ENCODE measurements at places on chromosomes 1 and 21.

DNA sequence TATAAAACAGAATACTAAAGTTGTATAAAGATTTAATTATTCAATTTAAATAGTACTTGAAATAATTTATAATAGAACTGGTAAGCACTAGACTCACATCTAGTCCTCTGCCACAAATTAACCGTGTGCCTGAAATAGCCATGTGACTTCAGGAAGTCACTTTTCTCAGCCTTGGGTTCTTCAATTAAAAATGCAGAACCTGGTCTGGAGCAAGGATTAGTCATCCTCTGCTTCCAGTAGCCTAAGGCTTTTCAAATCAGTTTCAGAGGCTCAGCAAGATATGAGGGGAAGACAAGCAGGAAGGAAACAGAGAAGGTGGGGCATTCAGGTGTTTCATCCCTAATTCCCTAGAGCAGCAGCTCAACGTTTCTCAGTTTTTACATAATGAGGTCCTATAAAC is 23.0 kb downstream of the DPH5 start:
- no peak for DNase-seq

GRCh38 chr1:247182994-247183393 is 11.2 kb upstream of the ZNF124 start:
- no peak for DNase-seq

DNA sequence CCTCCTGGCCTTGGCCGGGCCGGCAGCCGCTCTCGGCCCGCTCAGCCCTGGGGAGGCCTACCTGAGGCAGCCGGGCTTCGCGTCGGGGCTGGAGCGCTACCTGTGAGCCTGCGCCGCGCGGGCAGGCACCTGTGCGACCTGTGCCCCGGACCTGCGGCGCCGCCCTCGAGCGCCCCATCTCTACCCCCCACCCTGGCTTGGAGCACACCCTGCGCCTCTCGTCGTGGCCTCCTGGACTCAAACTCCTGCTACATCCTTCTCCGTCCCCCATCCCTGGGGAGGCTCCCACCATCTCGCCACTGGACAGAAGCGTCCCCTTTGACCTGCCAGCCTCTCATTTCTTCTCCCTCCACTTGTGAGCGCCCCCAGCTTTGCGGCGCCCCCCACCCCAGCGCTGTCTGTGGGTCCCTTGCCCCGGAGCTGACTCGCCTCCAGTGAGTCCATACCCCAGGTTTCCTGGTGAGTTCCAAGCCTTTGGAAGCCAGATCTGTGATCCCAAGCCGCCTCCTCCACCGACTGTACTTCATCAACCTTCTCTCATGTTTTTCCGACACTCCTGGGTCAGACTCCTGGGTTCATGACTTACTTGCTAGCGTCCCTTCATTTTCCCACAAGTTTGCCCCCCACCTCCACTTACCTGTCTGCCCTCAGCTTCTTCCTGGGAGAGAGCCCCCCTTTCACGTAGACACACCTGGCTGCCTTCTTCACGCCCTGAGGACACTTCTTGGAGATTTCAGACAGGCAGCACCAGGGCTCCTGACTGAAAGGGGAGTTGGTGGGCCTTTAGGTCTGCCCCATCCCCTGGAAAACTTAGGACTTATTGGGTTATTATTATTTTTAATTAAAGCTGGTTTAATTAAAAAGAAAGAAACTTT is 1.3 kb downstream of the FOXE3 start:
- DNase-seq: no peak

DNA sequence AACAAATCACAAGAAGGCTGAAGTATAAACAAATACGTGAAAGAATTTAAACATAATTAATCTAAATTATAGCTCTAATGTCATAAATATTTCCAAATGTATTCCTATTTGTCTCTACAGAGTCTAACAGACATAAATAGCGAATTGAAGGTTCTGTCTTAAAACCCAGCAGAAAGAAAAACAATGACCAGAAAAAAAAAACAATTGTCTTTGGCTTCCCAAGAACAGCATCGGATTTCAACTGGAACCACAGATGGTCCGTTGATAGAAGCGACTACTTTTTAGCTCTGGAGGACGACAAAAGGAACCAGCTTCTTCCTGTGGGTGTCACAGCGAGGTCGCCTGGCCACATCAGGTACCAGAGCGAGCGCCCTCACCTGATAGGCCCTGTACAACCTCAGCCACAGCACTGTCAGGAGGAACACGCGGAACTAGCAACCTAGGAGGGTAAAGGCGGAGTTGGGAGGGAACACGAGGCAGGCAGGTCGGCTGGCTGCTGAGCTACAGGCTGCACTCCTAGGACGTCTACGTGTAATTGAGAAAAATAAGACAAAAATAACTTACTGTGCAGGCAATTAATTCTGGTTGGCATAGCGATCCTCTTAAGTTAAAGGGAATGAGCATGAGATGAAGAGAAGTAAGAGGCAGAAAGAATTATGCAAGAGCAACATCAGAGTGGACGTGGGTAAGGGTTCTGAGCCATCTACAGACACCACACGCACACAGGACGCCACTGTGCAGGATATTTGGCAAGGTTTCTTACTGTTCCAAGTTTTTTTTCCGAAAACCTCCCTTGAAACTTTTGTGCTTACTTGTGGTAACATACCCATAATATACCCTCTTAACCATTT is 16.7 kb upstream of the PRDM15 start:
- peak; percentile 53 for DNase-seq

DNA sequence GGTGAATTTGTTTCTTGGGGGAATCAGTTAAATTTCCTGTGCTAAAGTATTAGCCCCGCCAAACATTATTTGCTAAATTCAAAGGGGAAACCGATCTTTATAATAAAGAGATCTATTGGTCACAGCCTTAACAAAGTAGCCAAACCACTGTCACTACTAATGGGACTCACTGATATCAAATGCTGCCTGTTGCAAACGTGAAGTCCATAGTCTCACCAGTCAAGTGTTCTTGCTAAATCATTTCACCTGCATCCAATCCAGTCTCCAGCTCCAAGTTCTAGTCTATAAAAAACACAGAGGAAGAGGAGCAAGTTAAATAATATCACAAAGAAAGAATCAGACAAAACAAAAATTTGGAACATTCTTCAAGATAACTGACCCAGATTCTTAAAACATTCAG is 30.1 kb downstream of the SH3BGR start:
- no peak for DNase-seq

GRCh38 chr1:159091180-159091560 is 14.6 kb upstream of the AIM2 start:
- no peak for DNase-seq

GRCh38 chr1:44036409-44037139 is 5.3 kb upstream of the SLC6A9 start:
- peak; percentile 64 for DNase-seq

- DNase-seq: no peak
These were observed 144.8 kb downstream of the ST6GALNAC5 start for GRCh38 chr1:77012066-77012465.

DNA sequence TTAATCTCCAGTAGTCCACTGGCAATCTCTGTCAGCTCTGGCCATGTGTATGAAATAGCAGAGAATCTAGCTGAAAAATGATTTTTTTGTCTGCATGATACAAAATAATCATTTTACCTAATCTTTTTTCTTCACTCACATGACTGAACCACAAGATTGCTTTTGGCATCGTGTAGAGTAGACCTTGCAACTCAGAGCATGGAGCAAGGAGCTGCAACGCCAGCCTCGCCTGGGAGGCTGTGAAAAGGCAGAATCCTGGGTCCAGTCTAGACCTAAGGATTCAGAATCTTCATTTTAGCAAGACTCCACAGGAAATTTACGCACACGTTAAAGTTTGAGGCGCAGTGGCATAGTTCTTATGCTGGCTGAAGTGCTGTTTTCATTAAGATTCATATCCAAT is 40.2 kb downstream of the TOMM20 start:
- DNase-seq: no peak

GRCh38 chr21:14573244-14573643 is 27.1 kb upstream of the SAMSN1 start:
- DNase-seq: no peak

- DNase-seq: no peak
These were observed 10.7 kb upstream of the GATAD2B start for GRCh38 chr1:153933430-153933829.

DNA sequence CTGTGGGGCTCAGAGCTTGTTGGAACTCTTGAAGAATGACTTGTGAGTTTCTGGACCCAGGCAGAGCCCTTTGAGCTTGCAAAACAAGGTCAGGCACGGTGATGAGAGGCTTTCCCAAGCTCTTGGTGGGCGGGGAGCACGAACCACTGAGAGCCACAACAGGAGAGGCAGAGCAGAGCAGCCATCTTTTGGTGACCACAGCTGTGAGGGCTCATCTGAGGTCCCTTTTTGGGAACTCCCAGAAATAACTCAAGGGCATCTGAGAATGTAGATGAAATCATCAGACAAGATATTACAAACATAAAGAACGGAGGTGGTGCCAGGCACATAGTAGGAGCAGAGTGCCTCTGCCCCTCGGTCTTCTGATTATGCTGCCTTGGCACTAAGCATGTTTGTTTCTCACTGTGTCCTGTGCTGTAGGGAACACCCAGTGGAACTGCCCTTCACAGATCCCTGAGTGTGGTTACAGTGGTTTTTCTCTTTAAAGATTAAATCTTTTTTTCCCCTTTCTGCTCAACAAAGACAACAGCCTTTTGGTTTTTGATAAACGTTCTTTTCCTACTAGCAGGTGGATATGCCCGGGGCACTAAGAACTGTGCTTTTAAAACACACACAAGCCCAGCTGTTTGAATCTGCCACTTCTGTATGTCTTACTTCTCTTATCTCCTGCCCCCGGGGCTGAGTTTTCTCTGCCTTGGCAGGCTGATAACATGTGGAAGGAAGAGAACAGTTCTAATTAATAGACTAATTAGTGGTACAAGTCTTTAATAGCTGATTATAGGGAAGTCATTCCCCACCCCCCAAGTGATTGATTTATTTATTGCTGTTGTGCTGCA is 37.7 kb downstream of the CD34 start:
- peak; percentile 17 for DNase-seq

DNA sequence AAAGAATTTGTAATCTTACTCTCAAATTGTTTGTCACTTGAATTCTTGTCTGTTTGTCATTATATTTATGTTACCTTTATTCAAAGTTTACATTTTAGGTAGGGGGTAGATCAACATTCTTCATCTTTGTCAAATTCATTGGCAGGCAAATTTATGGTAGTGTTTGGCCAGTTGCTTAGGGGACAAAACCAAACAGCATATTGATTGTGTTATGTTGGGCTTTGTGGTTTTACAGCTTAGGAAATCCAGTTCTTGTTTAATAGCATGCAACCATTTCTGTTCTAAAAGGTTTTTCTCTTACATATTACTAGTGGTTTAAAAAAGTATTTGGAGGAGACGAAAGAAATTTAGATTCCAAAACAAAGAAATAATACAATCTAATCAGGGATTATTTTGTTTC is 91.4 kb downstream of the HMCN1 start:
- no peak for DNase-seq

DNA sequence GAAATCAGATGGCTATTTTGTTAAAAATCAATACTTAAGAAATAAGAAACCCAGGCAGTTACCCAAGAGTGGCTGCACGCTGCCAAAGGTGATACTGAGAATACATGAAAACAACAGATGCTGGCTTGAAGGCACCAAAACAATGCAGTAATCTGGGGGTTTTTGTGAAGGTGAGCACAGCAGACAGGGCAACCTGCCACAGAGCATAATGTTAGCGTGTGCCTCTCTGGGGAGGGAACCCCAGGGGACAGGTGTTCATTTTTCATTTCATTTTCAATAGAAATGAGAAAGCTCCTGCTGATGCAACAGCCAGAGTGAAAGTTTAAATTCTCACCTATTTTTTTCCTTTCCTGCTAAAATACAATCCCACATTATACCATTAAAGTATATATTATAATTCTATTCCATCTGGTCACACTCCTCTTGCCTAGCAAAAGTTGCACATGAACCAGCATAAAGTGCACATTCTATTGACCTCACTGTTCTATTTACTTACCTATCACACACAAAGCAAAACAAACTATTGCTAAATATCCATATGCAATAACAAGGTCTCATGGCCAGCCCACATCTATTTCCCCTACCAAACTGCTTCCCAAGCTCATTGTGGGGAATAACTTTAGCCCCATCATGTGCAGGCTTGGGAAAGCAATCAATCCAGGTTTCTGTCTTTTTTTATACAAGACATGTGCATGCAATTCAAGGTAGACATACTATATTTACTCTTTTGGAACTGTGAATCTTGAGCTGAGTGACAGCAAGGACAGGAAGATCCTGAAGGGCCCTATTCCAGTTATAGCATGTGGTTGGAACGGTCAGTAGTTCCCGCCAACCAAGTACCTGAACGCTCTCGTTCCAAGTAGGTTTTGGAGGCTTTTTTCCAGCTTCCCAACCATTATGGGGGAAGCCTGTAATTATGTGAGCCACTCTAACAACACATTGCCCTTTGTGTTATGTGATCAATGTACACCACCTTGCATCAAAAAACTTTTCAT is 173.6 kb downstream of the RERE start:
- DNase-seq: no peak

DNA sequence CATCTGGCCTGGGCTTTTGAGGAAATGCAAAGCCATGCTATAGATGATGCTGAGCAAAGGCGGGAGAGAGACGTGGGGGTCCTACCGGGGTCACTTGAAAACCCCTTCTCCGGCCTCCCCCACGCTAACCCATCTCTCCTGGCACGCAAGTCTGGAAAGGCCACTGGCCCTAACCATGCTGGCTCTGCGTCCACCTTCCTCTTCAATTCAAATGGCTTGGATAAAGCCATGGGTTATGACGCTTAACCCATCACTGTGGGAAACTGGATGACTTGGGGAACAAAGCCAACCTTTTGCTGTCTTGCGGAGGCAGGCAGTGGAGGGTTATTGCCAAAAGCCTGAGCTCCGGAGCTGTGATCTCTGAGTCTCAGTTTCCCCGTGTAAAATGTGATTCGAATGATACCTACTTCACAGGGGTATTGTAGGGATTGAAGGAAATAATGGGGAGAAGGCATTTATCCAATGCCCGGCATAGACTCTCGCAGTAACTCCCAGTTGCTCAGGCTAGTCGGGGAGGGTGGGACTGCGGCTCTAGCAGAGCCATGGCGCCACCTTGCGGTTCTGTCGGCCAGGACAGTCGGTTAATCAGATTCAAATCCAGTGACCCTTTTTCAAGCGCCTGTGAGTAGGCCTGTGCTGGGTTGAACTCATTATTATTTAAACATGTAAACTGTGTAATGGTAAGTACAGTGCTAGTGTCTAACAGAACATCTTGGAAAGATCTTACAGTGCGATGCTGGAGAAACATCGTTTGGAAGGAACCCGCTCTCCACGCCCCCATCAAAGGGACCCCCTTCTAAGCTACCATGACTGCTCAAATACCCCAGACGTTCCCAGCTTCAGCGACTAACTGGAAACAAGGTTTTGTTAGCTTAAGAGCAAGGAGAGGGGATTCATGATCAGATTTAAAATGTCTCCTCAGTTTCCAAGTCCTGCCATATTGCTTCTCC is 20.3 kb downstream of the NEK2 start:
- DNase-seq: peak; percentile 76

- DNase-seq: no peak
These were observed 115.2 kb downstream of the NGF start for GRCh38 chr1:115222616-115223402.
